Stimulated activated CD8-positive, alpha-beta memory T cell treated with anti-CD3 and anti-CD28 coated beads, Interleukin-2, amount 100 ng/mL, for 1 hour (primary cell): ENCODE measurements at places on chromosomes 2 and 18.

- no peak for DNase-seq
Measured at GRCh38 chr2:159617646-159618045, 1.3 kb upstream of the BAZ2B start.

DNA sequence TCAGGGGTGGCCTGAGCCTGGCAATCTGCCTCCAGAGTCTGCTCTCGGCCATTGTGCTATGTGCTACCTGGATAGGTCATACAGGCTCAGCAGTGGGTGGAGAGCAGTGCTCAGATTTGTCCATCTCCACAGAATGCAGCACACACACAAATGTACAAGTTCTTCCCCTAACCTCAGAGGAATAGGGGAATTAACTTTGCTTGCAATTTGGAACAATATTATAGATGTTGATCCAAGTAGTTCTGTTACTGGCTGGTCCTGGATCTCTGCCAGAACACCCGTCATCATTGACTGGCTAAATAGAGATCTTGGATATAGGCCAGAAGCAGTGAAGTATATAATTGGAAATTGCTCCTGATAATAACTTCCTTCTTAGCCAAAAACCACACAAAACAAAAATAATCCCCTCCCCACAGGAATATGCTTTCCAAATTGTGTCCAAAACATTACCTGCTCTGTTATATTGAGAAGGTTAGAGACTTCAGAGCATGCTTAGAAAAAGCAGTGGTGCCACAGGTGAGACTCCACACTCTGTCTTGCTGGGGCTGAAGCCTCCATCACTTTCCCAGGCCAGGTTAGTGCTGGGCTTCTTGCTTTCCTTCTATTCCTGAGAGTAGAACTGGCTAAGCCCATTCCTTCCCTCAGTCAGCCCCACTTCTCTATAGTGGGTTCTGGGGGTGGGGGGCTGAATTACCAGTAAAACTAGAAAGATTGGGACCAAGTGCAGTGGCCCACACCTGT, 38.8 kb downstream of the NCAPH start:
- DNase-seq: no peak

GRCh38 chr2:170292415-170292814, 114.5 kb downstream of the MYO3B start:
- DNase-seq: no peak

DNA sequence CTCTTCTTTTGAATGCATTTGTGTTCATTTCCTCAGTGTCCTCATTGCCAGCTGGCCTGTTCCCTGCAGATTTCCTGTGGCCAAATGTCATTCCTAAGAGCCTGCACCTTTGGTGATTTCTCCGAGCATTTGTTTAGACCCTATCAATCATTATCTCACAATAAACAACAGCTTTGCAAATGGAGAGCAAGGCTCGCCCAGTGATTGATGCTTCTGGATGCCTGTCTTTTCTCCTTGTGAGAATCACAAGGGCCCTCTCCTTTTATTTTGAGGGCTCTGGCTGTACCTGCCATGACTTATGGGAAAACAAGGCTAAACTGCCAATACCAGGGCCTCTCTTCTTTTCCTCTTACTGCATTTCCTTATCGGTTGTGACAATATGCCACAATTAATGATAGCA, 1454.4 kb upstream of the CELF4 start:
- no peak for DNase-seq

DNA sequence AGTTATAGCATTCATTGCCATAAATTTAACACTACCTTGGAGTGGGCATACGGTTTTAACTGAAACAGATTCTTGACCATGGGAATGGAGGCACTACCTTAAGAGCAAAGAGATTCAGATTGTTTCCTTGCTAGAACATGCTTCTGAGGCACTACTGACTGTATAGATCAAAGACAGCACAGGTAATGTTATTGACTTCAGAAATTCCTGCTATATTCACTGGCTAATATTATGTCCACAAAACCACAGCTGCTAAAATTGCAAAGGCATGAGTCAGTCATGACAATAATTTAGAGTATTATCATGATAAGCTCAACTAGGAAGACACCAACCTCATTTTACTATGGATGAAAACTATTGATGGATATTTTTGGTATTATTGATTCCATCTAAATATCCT, 39.4 kb downstream of the SLC8A1 start:
- no peak for DNase-seq

DNA sequence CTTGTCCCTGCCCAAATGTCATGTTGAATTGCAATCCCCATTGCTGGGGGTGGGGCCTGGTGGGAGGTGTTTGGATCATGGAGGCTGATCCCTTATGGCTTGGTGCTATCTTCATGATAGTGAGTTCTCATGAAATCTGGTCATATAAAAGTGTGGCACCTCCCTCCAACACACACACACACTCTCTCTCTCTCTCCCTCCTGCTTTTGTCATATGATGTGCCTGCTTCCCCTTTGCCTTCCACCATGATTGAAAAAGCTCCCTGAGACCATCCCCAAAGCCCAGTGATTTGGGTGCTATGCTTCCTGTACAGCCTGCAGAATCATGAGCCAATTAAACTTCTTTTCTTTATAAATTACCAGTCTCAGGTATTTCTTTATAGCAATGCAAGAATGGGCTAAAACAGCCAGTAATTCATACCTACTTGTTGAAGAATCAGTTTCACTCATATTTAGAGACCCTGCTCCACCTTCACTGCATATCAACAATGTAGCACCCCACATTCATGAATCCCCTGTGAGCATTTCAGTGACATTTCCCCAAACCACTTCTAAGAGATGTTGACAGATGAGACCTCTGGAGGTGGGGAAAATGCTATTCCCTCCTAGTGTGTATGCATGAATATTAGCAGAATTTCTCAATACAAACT, 54.8 kb upstream of the STK17B start:
- no peak for DNase-seq
